Stimulated activated CD8-positive, alpha-beta memory T cell treated with anti-CD3 and anti-CD28 coated beads, Interleukin-15, amount 100 ng/mL, for 48 hours (primary cell): ENCODE measurements at places on chromosomes 1 and 21.

DNA sequence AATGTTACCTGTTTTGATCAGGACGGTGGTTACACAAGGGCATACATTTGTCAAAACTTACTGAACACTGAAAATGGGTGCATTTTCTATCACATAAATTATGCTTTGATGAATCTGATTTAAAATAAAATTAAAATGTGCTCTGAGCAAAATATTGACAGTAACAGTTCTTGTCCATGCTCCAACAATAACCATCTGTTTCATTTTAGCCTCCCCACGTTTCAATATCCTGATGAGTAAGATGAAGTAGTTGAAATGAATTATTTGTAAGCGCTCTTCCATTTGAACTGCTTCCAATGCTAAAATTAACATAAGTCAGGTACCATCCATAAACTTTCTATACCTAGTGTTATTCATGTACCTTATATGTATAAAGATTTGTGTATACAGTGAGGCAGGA, 365.4 kb downstream of the LTN1 start:
- no peak for DNase-seq

GRCh38 chr1:230896779-230897178, 28.5 kb upstream of the C1orf198 start:
- no peak for DNase-seq

- no peak for DNase-seq
These were observed 105.0 kb upstream of the UBE2U start for GRCh38 chr1:64098436-64098835.

DNA sequence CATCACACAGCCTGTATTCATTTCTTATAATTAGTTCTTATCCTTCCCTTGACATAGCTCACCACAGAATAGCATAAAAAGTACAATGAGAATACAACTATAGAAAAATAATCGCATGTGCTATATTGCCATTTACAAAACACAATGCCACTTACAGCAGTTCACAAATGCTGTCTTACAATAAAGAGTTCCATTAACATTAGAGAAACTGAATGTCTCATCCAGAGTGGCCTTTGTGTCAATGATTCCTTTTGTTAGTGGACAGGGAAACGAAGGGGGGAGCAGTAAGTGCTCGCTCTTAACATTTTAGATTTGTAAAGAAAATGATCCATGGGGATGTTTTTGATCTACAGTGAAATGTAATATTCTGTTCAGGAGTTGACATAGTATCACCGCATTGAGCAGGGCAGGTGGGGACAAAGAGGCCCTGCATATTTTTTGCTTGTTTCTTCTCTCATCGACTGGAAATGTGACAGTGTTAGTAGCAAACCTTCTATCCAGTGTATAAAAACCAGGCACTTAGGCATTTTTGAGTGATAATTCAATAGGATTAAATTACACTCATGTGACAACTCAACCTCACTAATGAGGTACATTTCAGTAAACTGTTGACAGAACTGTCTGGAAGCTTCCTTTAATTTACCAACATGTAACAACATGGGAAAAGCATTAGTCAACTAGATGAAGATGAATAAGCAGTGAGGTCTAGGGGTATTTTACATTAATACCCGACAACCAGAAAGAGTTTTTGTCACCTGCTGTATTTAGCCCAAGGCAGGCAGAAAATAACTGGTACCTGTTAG, 35.6 kb upstream of the RRP15 start:
- DNase-seq = no peak

GRCh38 chr1:2466958-2467554, 9.0 kb upstream of the PLCH2 start:
- DNase-seq = peak; percentile 7

GRCh38 chr1:210361665-210362064, 33.0 kb downstream of the HHAT start:
- DNase-seq = no peak

DNA sequence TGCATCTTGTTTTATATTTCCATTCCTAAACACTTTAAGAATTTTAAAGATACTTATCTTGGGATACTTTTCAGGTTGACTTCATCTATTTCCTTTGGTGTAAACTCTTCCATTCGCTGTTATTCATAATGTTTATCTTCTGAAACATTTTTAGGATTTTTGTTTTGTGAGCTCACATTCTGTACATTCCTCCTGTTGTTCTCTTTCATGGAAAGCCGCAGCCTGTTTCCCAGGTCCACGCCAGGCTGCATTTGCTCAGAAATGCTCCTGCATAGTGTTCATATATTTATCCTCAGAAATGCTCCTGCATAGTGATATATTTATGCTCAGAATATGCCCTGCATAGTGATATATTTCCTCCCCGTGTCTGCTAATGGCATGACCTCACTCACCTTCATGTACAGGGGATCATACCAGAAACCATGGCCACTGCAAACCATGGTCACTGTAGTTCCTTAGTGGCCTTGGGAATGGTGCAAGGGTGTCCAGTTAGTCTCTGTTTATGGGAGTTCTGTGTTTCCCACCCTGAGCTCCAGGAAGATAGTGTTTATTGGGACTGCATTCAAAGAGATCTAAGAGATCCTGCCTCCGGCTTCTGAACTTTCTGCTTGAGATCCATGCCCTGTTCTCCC, 153.9 kb upstream of the GREM2 start:
- no peak for DNase-seq

GRCh38 chr1:67788238-67788790, 45.0 kb downstream of the GNG12 start:
- DNase-seq = no peak

GRCh38 chr1:62126579-62127290, 67.9 kb upstream of the L1TD1 start:
- no peak for DNase-seq

DNA sequence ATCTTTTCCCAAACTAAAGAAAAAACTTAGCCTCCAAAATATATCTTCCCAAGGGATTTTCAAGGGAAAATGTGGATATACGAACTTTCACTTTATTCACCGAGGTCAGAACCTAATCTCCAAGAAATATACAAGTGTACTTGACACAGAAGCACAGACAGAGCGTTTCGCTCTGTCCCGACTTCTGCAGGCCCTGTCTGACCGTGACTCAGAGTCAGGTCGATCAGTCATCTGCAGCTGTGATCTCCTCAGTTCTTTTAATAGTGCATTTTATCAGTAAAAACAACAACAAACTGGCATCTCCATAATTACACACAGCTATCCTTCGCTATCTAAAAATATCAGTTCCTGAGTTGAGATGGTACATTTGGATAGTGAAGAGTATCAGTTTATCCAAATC, 226.6 kb downstream of the TM2D1 start:
- DNase-seq = no peak

GRCh38 chr1:108551137-108551862, 8.6 kb upstream of the EEIG2 start:
- no peak for DNase-seq

DNA sequence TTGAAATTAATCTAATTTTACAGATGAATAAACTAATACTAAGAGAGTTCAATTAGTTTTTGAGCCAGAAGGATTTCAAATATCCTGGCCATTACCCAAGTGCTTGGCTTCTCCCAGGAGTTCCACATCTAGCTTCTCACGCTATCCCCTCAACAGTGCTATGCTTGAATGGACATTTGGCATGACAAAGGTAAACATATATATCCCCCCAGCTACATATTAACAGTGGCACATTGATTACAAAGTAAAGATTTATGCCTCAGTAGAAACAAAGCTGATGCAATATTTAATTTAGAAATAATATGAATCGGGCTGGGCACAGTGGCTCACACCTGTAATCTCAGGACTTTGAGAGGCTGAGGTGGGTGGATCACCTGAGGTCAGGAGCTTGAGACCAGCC, 434.6 kb upstream of the PRMT6 start:
- no peak for DNase-seq

DNA sequence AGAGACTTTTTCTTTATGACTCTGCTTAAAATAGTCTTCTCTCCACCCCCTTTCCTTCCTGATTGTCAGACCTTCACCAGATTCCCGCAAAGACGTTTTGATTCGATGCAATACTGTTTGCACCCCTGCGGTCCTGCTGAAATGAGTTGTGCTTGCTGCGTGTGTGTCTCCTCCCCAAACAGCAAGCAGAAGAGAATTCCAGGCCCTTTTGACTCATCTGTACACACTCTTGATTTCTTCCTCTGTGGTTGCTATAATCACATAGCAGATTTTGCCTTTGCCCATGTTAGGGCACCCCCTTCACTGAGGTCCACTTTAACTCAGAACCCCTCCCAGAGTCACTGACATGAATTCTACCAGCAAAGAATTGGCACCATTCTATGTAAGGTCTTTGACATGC, 136.5 kb downstream of the ZZZ3 start:
- no peak for DNase-seq

- no peak for DNase-seq
These were observed 856 bp downstream of the LHX9 start for GRCh38 chr1:197917805-197918651.

DNA sequence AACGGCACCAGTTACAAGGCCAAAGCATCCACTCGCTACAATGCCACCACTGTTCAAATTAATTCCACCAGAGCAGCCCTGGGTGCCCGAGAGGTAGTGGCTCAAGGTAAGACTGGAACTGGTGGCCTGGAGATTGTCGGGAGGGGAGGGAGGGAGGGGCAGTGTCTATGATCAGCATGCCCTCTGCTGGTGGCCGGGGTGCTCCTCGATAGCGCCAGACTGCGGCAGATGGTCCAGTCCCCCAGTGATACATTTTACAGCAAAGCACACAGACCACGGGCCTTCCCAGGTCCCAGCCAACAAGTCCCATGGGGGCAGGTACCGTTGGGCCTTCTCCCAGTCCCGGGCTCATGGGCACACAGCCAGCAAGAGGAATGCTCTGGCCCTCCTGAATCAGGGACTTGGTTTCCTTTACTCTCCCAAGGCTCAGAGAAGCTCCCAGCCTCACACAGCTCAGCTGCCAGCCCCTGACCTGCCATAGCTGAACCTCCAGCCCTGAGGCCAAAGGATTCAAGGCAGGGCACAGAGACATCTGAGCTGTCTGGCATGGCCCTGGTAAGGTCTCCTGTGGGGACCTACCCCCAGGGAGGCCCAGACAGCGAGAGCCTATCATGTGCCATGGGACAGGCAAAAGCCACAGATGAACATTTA, 15.3 kb downstream of the ACOT7 start:
- no peak for DNase-seq

DNA sequence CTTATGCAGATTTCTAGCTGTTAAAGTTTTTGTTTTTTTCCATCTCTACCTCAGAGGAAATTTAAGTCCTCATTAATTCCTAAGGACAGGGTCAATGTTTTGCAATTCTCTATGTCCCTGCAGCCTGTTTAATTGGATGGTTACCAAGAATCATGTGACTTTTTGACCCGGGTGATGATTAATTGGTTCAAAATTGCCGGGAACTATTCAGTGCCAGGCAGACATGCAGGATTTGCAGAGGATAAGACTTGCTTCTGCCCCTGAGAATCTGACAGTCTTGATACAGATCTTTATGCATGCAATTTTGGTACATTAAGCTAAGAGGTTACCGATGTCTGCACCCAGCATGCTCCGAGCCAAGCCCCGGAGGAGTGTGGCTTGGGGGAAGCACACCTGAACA, 87.9 kb downstream of the PLPP3 start:
- DNase-seq = no peak

DNA sequence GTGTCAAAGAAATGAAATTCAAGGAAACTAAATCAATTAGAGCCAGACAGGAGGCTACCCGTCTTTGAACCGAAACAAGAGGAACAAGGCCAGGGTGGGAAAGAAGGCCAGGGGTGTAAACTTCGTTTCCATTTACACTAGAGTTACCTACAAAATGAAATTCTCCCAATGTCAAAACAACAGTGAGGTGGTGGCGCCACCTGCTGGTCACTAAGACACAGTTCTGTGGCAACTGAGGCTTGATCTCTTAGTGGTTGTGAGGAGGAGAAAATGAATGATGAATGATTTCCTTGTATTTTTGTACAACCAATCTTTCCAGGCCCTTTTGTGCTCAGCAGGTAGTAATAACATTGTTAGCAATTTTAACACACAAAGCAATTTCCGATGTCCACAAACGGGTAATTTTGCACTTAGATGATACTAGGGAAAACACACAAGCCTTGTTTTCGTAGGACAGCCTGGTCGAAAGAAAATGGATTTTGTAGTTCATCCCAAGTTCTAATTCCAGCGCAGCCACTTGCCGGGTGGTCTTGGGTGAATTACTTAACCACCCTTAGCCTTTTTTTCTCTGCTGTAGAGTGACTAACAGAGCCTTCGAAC, 54.8 kb upstream of the SOD1 start:
- DNase-seq = peak; percentile 36

GRCh38 chr1:235855811-235856429, 10.8 kb downstream of the LYST start:
- DNase-seq = no peak

- DNase-seq = no peak
These were observed 16.9 kb downstream of the GLIS1 start for GRCh38 chr1:53722025-53722424.

DNA sequence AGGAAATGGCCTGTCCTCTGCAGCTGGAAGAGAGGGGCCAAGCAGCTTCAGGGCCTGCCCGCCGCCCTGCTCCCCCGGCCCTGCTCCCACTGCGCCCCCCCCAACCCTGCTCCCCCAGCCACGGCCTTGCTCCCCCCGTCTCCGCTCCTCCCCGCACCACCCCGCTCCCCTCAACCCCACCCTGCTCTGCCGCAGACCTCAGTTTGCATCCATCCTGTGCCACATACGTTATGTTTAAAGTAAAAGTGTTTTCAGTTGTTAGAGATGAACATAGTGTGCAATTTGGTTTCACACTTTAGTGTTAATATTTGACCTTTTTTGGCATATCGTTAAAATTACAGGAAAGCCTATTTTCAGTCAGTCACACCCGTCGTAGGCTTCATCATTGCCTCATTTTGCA, 34.1 kb upstream of the DIP2A start:
- no peak for DNase-seq

GRCh38 chr1:154490317-154490716, 11.7 kb upstream of the TDRD10 start:
- no peak for DNase-seq

DNA sequence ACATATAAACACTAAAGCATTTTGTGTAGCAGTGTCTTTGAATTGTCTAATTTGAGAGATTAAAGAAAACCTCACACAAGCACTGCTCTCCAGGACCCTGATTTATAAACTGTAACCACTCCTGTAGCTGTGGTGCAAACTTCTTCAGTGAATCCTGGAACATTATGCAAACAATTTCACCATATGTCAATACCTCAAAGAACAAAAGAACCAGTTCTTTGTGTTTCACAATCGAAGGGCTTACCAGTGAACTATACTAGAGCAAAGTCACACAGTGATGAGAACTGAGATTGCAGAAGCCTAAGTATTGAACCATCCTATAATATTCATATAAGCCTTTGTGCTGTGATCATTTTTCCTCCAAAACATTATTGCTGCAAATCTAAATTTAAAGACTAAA, 21.5 kb downstream of the DPH5 start:
- no peak for DNase-seq
